ENCODE measurements at places on chromosomes 7 and 10. TPM values are rescaled to one million over a fixed set of nuclear protein-coding genes. Genes with fewer than 3 reads are reported as not detected.

AKR1D1 gene
- polyA plus RNA-seq: 0.07 TPM

DNA sequence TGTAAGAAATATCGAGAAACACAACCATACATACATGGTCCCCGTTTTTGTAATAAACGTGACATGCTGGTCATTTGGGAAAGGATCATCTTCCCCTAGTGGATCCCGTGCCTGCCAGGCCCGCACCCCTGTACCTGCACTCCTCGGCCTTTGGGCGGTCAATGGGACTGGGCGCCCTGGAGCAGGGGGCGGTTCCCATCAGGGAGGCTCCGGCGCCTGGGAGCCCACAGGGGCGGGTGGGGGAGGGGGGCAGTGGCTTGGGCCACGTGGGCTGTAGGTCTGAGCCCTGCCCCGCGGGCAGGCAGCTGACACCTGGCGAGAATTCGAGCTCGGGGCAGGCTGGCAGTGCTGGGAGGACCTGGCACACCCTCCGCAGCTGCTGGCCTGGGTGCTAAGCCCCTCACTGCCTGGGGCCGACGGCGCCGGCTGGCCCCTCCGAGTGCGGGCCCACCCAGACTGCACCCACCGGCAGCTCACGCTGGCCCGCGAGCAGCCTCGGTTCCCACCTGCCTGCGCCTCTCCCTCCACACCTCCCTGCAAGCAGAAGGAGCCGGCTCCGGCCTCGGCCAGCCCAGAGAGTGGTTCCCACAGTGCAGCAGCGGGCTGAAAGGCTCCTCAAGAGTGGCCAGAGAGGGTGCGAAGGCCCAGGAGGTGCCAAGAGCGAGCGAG lies 361.6 kb upstream of the GRM3 start:
- DNase-seq: no peak

DNA sequence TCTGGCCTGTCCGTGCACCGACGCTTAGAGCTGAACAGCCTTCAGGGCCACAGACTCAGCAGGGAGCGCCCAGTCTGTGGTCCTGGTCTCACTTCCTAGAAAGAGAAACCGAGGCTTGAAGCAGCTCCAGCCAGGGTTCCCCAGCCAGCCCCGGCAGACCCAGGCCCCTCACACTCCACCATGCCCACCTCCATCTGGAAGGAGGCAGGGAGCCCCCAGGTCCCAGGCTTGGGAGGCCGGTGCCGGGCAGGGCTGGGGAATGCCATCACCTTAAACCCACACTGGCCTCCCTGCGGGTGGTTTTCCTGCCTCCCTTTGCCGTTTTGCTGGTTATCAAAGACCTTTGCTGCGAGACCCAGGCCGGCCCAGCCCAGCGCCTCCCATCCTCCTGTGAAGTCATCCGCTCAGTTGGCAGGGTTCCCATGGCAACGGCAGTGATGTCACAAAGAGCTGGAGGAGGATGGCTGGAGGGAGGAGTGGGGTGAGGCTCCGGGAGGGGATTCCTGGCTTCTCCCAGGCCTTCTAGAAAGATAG lies 24.0 kb downstream of the ELFN1 start:
- peak; percentile 64 for DNase-seq

DNA sequence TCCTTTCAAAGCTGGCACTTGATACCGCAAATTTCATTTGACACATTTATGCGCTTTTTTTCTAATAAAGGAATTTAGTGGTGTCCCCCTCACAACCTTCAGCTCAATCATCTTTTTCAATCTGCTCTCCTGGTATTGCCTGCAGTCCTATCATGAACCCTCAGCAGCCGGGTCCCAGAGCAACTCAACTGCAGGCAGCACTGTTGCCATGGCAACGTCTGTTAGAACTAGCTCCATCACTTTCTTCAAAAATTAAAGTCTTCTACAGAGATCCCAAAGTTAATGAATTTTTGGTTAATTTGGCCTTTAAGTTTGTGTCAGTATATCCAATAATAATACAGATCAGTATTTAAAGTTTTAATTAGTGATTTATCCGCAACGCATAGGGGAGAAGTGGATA lies 136.1 kb upstream of the TARP start:
- no peak for DNase-seq

GRCh38 chr10:85657476-85658113 lies 709.0 kb downstream of the GRID1 start:
- no peak for DNase-seq

DNA sequence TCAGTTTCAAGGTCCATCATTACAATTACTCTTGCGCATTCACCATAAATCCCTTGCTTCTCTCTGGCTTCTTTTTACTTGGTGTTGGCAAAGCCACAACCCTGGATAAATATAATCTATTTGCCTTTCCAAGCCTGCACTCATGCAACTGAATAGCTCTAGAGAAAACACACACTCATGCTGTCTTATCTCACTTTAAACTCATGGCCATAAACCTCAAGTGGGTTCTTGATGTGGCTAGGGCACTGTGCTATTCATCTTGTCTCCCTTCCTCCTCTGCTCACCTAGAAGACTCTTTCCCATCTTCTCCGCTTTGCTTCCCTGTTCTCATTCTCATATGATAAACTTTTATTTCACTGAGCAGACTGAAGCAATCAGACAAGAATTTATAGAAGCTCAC lies 165.4 kb upstream of the MTPN start:
- DNase-seq: no peak
